Cardiac muscle cell (in vitro differentiated cells and primary cell): ENCODE measurements at places on chromosomes 4 and X. TPM values are rescaled to one million over a fixed set of nuclear protein-coding genes. Genes with fewer than 3 reads are reported as not detected.

GAGE12J gene
- not detected in 2 replicates for polyA plus RNA-seq

PRRG1 gene
- 10.5 and 12.2 TPM in 2 replicates for polyA plus RNA-seq

FGG gene
- 0.68 TPM in 1 of 2 replicates, not detected in the other for polyA plus RNA-seq

PPP4R3C gene
- polyA plus RNA-seq = not detected in 2 replicates

TRO gene
- polyA plus RNA-seq = 125 and 140 TPM in 2 replicates

FABP2 gene
- 9.9 and 12.4 TPM in 2 replicates for polyA plus RNA-seq

ATOH1 gene
- not detected in 2 replicates for polyA plus RNA-seq

HTRA3 gene
- polyA plus RNA-seq = 6.9 and 17.4 TPM in 2 replicates

PAK3 gene
- polyA plus RNA-seq = 4.7 TPM in 2 replicates

FAM47C gene
- not detected in 2 replicates for polyA plus RNA-seq
